Neural crest cell (in vitro differentiated cells): ENCODE measurements at places on chromosomes 1 and 21.

DNA sequence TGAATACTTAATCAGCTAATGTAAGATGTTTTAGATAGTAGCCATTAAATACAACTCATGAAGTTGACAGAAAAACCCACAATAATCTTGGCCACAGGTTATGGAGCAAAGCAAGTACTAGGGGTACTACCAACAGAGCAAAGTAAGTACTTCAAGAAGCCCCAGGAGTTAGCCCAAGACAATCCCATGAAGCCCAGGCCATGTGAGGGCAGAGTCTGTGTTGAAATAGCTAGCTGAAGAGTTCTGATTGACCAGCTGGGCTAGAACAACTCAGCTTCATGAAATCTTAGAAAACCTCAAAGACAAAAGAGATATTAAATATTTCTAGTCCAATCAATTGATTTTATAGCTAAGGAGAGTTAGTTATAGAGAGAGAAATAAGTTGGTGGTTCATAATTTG is 212.9 kb upstream of the HOOK1 start:
- DNase-seq: no peak

DNA sequence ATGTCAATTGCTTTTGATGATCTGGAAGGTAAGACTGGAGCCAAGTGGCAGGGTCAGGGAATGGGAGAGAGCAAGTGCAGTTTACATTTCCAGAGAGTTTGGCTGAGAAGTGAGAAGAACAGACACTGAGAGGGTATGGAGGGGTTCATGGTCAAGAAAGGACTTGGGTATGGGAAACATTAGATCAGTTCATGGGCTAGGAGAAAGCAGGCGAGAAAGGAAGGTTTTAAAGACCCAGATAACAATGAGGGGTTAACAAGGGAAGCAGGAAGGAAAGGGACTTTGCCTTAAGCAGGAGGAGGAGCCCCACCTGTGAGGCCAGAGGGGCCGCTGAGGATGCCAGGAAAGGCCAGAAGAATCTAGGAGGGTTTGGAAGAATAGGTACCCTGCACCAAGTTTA is 78.2 kb downstream of the DTL start:
- DNase-seq: no peak

DNA sequence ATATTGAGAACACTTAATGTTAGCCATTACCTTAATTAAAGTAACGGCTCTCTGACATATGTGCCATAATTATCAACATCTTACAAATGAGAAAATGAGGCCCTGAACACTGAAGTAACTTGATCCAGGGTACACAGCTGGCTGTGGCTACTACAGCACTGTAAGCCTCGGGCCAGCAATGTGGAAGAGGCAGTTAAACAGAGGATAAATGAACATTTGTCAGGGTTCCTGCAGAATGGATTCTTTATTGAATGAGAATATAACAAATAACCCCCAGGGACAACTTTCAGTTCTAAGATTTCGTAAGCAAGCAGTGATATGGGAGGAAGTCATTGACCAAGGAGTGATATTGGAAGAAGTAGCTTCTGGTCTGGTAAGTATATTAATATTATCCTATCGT is 70.5 kb upstream of the SCYL3 start:
- no peak for DNase-seq

GRCh38 chr1:165162671-165163241 is 193.8 kb downstream of the LMX1A start:
- no peak for DNase-seq

DNA sequence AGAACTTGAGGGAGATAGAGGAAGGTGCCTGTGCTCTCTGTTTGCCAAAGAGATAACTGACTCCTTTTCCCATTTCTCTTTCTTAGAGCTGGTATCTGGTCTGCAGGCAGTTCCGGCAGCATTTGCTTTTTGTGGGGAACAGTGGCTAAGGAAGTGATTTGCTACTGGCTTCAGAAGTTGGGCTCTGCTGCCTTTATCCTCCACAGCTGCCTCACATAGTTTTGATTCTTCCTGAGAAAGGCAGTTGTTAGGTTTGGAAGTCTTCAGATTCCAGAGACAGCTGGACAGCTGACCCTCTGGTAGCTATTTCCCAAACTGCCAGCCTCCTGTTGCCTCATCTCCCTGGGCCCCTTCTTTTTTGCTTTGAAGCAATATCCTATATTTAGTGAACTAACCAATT is 62.6 kb upstream of the MACF1 start:
- no peak for DNase-seq

DNA sequence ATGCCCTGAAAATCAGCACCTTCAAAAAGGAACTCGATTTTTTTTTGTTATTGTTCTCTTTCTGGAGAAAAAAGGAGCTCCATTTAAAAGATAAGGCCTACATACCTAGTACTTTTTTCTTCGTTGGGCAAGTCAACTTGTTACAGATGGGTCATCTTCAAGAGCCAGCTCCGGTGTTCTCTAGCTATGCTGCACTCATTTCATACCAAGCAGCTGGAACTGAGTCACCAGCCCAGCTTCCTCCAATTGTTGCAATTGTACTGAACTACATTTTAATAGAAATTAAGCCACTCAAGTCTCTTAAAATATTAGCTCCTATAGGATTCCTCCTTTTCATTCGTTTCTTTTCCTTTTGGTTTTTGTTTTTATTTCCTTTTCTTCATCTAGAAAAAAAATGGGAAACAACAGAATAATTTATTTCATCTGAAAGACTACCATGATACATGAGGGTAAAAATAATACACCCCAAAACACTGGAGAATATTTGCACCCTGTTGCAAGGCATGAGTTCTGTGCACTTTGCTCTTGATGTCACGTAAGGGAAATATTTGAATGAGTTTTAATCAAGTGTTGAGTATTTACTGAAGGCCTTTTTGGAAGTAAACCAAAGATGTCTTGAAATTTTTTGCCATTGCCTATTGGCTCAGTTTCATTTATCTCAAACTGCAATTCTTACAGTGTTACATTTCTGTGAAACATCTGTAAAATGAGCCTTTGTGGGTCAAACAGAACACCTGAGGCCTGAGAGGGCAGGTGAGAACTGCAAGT is 60.5 kb downstream of the CLIC4 start:
- DNase-seq: no peak
